ENCODE measurements at places on chromosomes 1 and 21.

DNA sequence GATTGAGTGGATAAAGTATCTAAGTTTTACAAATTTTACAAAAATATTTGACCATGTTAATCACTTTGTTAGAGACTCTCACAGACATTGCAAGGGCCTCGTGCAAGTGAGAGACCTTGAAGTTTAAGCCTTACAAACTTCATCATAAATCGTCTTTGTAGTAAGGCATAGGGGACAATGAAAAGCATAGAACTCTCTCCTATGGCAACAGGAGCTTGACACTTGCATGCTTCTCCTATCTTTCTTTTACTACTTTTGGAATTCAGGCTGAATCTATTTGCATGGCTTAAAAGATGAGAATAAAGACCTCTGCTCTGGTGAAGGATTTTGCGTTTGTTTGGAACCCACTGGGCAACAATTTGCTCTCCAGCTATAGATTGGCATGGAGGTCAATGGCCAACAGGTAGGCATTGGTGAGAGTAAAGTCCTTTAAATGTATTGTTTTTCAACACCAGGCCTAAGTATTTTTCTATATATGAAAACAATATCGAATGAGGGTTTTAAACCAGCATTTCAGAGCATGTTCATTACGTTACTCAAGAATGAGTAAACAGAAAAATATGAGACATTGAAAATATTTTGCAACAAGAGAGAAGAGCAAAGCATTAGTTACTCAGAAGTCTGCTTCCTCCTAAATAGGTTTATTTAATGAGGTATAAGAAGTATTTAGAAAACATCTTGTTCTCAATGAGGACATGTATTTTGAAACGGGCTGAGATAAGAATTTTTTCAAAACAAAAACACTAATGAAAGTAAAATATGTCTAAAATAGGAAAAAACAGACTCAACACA, 192.2 kb downstream of the TGFB2 start:
- no peak for DNase-seq

- DNase-seq = no peak
Observed at GRCh38 chr1:104760017-104760416, 1010.3 kb downstream of the AMY1C start.

DNA sequence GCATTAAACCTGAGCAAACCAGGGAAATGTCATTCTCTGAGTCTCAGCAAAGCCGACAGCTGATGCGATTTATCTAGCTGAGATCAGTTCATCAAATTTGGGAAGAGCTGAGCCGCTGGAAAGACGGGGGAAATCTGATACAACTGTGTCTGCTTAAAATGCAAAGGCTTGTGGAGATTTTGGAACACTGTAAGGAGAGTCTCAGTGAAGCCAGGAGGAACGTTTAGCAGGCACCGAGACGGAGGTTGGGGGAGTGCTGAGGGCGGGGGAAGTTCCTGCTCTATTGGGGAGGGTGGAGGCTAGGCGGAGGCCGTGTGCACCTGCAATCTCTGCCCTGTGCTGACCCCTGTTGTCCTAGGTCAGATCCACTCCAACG, 143.2 kb upstream of the CSF3R start:
- DNase-seq = no peak

DNA sequence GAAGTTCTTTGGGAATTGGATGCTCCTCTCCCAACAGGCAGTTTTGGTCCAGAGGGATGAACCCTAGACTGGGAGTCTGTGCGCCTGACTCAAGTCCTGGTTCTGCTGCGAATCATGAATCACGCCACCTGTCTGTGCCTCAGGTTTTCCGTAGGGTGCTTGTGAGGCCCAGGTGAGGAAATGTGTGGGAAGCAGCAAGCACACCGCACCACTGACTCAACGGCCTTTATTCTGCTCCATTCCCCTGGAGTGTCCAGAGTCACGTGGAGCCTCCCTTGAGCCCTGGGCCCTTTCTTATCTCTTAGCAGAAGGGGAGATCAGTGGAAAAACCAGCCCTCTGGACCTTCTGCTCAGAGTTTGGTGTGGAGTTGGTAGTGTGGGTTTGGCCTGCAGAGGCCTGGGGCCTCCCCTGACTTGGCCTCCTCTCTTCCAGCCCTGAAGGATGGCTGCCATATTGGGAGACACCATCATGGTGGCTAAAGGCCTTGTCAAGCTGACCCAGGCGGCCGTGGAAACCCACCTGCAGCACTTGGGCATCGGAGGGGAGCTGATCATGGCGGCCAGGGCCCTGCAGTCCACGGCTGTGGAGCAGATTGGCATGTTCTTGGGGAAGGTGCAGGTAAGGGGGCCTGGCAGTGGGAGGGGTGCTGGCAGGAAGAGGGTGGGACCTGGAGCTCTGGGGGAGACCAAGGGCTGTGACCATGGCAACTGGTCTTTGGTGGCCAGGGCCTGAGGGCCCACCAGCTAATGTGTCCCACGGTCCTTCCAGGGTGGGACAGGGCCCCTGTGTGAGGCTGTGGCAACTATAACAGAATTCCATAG, 21.1 kb downstream of the COQ8A start:
- DNase-seq = no peak

- DNase-seq = no peak
Observed at GRCh38 chr1:101059945-101060542, 34.5 kb upstream of the DPH5 start.

- peak; percentile 7 for DNase-seq
Observed at GRCh38 chr1:110554871-110555801, 36.2 kb upstream of the KCNA10 start.
